ENCODE measurements at places on chromosomes 5 and 9.

- no peak for DNase-seq
Measured at GRCh38 chr9:75169623-75170022, 81.3 kb downstream of the OSTF1 start.

- DNase-seq: no peak
Measured at GRCh38 chr5:144313147-144313726, 142.6 kb downstream of the KCTD16 start.

DNA sequence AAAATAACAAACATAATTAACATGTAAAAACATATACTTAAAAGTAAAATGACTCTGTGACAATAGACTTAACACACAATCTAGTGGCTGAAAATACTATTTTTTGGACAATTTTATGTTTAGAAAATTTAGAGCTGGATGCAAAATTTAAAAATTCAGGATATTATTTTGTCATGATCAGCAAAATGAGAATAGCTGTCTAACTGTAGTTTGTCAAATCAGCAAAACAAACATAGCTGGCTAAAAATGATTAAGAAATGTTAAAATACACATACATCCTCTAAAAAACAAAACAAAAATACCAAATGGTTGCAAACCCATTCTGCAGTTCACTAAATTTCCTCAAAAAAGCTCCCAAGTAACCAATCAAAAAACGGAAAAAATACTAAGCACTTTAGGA, 18.6 kb downstream of the C9orf72 start:
- no peak for DNase-seq

DNA sequence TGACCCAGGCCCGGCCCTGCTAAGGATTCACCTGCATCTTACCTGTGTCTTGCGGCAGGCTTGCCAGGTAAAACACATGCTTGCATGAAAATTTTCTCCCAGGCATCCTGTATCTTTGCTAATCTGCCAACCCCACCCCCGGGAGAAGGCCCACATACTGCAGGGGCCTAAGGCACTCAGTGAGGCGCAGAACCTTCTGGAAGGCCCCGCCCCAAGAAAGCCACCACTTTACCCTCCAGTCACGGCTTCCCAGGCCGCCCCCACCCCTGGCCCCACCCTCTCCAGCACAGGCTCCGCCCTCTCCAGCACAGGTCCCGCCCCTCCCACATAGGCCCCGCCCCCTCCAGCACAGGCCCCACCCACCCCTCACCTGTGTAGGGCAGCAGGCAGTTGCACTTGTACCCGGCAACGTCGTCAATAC, 29.8 kb upstream of the SEC16A start:
- no peak for DNase-seq

DNA sequence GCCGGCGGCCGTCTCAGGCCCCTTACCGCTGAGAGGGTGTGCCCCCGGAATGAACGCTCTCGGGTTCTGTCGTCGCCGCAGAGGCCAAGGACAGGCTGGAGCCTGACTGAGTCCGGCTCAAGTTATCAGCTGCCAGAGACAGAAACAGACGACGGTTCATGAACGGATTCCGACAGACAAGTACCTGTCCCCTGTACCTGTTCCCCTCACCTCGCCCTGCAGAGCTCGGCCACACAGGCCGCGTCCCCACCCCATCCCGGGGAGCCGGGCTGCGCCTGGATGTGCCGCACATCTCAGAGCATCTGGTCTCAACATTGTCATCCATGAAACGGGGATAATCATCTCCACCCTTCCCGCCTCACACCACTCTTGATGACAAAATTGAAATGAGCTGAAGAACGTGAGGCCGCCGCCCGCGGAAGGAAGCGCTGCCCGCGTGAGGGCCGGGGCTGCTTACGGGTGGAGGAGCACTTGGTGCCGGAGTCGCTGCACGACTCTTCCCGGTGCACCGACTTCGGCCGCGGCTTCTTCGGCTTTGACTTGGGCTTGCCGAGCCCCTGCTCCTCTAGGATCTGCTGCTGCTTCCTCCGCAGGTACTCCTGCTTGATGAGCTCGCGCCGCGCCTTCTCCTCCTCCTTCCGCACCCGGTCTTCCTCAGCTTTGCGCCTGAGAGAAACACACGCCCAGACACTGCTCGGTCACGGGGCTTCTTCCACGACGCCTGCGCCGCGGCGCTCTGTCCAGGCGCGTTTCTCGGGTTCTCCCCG, 89.2 kb downstream of the CAMSAP1 start:
- no peak for DNase-seq

DNA sequence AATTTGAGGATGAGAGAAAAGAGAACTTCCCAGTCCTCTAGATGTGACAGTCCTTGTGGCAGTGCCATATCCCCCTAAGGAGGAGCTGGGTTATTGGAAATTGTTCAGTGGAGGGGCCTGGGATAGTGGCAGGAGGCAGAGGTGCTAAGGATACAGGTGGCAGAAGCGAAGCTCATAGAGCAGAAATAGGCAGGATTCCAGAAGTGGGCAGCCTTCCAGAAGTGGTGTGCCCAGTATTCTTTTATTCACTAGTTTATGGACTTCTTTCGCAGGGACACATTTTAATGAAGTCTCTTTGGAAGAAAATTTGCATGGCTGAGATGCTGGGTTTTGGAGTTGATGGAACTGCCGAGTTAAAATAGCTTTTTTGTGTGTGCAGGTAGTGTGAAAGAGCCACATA, 6.8 kb downstream of the PIK3R1 start:
- DNase-seq: no peak

GRCh38 chr5:119537704-119538103, 85.4 kb downstream of the HSD17B4 start:
- no peak for DNase-seq

DNA sequence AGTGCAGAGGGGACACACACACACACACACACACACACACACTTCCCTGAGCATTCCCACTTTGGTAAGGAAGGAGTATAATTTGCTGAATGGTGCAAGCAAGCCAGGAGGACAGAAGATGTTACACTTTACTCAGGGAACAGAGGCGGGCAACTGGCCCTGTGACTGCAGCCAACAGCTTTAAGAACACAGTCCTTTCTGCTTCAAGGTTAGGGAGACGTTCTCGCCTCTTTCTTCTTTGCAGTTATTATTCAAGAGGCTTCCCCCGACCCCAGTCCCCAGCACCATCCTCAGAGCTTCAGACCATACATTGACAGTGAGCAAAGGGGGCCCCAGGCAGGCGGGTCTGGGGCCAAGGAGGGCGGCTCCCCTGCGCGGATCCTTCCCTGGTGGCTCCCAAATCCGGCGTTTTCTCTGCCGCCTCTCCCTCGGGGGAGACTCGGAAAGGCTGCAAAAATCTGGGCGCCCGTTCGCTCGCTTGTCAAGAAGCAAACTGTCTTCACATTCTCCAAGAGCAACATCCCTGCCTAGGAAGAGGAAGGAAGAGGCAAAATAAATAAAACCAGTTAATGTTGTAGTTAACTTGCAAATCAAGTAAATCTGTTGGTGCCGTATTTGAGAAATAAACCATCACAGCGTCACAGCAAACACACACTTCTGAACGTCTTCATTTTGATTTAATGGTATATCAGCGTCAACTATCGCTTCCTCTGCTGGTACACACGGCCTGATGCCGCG, 3.8 kb upstream of the LHX2 start:
- DNase-seq: no peak

DNA sequence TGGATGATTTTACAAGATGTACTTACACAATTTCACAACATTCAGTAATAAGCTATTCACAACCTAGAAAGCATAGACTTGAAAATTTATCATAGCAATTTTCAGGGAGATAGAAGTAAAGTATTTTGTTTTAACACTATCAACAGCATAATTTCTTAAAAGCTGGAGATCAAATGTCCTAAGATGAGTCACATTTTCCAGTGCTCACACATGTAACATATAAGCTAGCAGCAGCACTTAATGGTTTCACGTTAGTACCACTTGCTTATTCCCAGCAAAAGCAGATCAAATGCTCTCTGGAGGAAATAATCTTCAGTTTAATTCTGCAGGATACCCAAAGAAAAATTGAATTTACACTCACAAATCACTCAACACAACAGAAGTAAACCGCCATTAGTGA, 6.5 kb downstream of the OR13C8 start:
- DNase-seq: no peak

DNA sequence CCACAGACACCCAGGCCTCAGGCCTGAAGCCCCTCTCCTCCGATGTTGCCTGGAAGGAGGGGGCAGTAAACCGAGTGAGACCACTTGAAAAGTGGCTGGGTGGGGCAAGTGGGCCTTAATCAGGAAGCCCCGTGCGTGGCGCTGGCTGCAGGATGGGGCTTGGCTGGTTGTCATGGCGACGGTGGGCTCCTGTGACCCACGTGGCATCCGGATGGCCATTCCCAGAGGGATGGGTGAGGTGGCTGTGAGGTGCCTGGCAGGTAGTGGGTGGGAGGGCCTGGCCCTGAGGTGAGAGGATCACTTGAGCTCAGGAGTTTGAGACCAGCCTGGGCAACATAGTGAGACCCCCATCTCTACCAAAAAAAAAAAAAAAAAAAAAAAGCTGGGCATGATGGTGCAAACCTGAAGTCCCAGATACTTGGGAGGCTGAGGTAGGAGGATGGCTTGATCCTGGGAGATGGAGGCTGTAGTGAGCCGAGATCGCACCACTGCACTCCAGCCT, 5.2 kb downstream of the GPSM1 start:
- no peak for DNase-seq

- no peak for DNase-seq
Measured at GRCh38 chr9:112069318-112070169, 105.6 kb downstream of the SUSD1 start.

GRCh38 chr5:61609840-61610677, 278.0 kb downstream of the ZSWIM6 start:
- DNase-seq: no peak

GRCh38 chr5:94196953-94197352, 421.5 kb downstream of the KIAA0825 start:
- no peak for DNase-seq

DNA sequence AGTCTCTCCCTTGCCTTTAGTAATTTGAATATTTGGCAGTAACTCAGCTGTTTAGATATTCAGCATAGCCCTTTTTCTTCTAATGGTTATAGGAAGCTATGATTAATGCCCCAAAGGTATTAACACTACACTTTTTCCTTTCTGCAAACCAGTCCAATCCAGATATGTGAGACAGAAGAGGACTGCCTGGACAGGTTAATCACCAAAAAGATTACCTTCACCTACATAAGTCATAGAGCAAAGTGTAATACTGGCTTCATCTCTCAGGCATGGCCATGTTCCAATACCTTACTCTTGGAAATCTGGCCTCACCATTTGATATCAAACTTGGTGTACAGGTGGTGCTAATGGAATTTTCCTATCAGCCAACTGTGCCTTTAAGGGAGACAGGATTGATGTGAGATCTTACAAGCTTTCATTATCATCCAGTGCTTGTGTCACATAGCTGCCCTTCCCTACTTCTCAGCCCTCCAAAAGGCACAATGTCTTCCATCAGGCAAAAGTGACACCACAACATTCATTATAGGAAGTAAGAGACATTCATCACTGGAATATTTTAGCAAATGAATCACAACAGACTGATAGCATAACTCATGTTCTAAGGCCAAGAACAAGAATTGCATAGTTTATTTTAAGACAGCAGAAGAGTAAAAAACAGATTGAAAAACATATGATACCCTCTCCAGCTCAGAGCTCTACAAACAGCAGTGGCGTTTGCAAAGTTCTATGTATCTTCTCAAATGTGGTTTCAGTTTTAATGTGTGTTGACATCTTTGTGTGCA, 91.2 kb upstream of the PAM start:
- no peak for DNase-seq

GRCh38 chr9:119827526-119827925, 458.3 kb upstream of the BRINP1 start:
- DNase-seq: no peak

GRCh38 chr5:10747678-10748622, 13.1 kb downstream of the DAP start:
- peak; percentile 40 for DNase-seq

DNA sequence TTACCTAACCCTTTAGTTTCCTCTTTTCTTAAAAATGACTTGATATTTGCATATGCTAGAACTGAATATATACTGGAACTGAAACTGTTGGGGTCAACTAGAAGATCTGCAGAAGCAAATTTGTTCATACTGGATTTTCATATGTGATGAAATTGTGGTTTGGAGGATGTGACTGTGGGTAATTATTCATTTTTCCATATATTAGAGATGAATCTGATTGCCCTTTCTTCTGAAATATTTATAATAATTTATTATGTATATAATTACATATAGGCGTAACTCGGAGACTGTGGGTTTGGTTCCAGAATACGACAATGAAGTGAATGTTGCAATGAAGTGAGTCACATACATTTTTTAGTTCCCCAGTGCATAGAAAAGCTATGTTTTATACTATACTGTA, 149.1 kb downstream of the ATP10B start:
- DNase-seq: no peak

DNA sequence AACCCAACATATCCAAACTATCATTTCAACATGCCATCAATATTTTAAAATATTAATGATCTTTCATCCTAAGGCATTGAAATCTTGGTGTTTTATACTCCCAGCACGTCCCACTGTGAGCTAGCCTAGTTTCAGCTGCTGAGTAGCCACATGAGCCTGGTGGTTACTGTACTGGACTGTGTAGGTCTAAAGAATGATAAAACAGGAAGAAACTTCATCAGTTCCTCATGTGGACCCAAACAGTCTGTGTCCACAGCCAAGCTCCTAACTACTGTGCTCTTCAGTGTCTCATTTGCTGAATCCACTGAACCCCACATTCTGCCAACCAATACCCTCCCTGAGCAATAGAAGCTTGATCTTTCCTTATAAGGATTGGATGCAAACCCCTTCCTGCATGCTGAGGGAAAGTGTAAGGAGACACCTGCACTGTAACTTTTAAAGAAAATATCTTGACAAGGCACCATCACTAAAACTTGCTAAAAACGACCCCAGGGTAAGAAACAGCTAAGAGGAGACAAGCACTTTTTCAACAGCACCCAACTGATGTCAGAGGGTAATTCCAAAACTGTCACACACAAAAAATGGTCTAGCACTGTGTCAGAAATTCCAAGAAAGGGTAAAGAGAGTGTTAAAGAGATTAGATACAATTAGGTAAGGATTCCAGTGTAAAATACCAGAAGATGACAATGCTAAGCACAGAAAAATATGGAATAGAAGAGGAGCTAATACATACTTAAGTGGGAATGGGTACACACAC, 126.9 kb downstream of the SPOCK1 start:
- no peak for DNase-seq

DNA sequence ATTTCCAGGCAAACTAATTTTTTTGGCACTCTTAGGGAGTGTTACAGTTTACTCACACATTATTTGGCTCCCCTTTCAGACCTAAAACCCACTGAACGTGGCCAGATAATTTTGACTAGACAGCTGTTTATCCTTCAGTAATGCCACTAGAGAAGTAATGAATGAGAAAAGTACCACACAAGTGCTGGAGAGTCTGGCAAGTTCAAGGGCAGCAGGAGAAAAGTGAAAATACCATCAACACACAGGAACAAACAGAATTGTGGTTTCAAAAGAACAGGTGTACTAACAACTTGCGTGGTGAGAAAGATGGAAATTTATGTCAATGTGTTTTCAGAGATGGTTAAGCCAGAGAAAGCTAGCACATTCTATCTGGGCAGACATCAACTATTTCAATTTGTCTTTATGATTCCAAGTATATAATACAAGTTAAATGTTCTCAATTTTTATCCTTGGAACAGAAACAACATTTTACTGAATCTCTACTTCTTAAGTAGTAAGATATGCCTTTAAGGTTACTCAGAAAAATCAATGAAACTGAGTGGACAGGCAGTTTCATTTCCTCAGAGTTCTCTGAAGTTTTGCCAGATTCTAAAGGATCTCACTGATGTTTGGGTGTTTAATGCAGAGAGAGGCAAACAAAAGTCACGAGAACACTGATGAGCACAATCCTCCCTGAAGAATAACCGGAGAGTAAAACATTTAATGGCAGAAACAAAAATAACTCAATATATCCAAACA, 91.0 kb downstream of the ARSB start:
- DNase-seq: no peak

Measured in Caki2 (cell line).